ENCODE measurements at places on chromosomes 7 and 10. TPM values are rescaled to one million over a fixed set of nuclear protein-coding genes. Genes with fewer than 3 reads are reported as not detected.
A peak's percentile ranks its signal among the peaks of the same experiment; 100 is the strongest.

DNA sequence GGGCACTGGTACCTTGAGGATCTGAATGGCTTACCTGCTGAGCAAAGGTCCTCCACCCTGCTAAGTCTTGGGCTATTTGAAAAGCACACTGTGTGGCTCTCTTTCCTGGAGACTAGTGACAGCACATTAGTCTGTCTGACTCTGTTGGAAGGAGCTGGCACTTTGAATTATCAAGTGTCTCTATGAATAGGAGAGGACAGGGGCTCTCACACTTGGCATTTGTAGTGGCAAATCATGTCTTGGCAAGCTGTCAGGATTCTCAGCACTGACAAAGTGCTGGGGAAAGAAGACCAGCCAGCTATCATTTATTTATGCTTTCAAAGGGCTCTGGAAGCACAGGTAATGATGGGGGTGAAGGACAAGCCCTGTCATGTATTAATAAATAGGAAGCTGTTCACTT is 62.8 kb downstream of the MTPN start:
- DNase-seq: no peak

DNA sequence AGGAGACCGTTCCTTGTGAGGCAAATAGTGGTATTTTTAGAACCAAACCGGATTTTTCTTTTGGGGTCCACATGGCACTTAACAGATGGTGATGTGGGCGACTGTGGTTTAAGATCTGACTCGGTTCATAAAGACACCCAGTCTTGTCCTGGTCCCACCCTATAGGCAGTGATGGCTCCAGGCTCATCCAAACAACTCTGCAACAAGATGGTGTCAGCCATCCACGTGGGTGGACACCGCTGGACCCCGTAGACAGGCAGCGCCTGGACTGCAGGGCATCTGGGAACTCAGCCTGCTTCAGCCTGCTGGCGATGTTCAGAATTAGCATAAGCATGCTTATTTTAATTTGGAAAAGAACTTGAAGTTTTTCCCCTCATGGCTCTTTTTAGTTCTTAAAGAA is 258.4 kb upstream of the FZD1 start:
- no peak for DNase-seq

DNA sequence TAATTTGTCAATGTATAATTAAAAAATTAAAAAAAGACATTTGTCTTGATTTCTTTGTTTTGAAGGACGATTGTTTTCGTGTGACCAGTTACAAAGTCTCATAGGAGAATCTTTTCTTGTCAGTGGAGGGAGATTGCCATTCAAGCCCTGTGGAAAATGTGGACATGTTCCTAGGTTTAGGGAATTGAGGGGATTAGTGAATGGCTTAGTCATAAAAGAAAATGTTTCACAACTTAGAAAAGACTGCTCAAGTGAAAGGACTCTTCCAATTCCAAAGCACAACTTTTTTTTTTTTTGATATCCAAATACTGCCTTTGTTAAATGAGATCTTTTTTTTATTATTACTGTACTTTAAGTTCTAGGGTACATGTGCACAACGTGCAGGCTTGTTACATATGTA is 140.7 kb upstream of the HABP2 start:
- no peak for DNase-seq

RARRES2 gene
- polyA plus RNA-seq: 212 TPM

EPDR1 gene
- polyA plus RNA-seq: 22.5 TPM

- no peak for DNase-seq
Observed at GRCh38 chr7:151706277-151707104, 170.4 kb downstream of the PRKAG2 start.

DNA sequence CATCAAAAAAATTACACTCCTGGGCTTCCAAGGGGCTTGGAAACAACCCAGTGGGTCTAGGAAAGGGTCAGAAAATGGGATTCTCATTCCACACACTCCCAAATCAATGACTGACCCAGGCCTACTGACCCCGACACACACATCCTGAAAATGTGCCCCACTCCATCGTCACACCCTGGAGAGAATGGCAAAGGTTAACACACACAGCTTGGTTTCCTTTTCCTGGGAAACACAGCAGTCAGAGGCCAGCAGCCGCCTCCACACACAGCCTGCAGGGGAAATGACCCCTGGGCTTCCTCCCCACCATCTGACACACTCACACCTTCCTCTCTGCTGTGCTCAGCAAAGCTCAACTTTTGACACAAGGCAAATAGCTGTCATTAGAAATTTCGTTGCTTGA is 42.9 kb downstream of the SH3PXD2A start:
- DNase-seq: peak; percentile 48

POLR2J3 gene
- 126 TPM for polyA plus RNA-seq
